Stimulated activated CD4-positive, alpha-beta T cell treated with anti-CD3 and anti-CD28 coated beads, Interleukin-1b, Interleukin-23, amount 100 ng/mL, for 1 hour (primary cell): ENCODE measurements at places on chromosomes 13 and 19.

GRCh38 chr19:35061583-35062373 is 20.3 kb downstream of the HPN start:
- DNase-seq = no peak

DNA sequence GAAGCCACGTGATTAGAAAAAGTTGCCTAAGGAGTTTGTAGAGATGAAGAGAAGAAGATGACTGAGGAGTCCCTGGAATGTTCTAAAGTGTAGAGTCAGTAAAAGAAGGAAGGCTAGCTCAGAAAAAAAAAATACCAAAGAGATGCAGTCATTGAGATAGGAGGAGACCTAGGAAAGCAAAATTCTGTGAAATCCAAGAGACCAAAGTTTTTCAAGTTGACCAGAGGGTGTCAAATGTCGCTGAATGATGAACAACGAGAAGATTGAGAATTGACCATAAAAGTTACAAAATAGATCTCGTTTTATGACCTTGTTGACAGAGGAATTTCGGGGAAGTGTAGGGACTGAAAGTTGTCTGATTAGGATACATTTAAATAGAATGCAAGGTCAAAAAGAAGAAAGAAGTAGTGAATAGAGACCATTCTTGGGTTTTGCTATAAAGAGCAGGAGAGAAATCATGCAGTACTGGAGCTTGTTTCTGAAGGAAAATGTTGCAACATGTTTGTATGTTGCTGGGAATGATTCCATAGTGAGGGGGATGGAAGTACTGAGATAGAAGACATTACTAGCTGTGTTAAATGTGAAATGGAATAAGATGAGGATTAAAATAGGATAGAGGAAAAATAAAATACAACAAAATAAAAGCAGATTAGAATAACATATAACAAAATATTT is 30.2 kb upstream of the HTR2A start:
- no peak for DNase-seq

DNA sequence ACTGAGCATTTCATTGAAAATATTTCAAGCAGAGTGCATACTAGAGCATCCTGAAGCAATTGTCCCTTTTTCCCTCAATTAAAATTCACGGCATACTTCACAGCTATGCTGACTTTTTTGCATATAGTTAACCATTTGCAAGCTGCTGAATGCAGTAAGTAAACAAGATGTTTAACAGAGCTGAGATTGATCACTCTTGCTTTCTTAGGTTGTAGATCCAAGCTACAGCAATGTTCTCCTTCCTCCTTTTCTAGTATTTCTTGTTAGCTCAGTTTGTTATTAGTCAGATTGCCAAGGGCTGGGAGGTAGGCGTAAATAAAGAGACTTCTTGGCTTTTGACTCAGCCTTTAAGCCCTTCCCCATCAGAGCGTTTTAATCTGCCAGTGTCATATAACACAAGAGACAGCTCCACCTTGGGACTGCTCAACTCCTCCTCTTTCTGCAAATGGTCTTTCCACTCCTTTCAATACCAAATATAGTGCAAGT is at the start of gene SLITRK6:
TSS of gene SLITRK6 (minus strand) at position 323 of the 486 bp plus-strand sequence. CDS start 2,911 bp downstream, outside the sequence.
- no peak for DNase-seq

- peak; percentile 94 for DNase-seq
Observed at GRCh38 chr19:4123615-4124568, at the start of gene MAP2K2. TSS of gene MAP2K2 (minus strand) at chr19:4124122. CDS start at chr19:4123875, 247 bp downstream.

- DNase-seq = no peak
Observed at GRCh38 chr13:91553584-91553983, 155.2 kb downstream of the GPC5 start.

DNA sequence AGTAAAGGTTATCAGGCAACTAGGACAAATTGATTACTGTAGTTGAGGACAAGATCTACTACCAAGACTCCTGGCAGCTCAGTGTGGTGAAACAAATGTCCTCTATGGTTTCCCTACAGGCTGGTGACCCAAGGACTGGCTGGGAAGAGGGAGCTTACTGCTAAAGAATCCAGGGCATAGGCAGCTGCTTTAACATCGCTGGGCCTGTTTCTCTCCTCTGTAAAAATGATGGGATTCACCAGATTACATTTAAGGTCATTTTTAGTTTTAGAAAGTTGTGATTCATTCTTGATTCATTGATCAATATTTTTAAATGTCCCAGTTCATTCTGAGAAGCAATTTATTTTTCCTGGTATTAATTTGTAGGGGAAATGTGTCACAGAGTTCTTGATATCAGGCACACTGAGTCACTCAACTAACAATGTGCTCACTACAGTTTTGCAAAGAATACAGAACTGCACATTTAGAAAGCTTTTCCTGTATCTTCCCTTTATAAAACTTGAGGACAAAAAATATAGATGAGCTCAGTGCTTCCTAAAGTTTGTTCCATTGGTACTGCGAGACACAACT is 19.6 kb upstream of the FAM124A start:
- no peak for DNase-seq

DNA sequence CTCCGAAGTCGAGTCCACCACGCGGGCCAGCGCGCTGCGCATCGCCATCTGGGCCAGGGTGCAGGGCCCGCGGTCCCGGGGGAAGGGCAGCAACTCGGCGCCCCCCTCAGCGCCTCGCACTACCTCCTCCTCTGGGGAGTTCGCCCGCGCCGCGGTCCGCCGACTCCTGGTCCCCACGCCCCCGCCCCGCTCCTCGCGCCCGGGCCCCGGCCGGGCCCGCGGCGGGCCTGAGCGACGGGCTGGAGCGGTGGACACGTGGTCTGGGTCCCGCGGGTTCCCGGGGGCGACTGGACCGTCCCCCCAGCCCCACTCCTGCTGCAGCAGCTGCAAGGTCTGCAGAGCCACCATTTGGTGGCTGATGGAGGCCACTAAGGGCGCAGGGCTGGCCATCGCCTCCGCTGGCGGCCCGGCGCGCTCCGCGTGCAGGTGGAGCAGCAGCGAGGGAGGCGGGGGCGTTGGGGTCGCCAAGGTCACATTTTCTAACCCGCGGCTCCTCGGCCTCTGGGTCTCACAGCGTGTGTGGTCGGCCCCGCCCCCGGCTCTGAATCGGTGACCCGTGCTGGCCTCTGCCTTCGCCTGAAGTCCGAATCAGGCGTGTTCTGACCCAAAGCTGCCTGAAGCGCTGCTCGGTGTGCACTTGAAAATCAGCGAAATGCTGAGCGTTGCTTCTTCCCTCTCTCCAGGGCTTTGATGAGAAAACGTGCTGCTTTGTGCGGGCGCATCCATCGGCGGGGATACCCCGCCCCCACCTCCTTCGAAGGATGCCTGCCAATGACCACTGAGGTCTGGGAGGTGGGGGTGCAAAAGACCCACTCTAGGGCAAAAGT is at the start of gene DLEU7:
TSS of gene DLEU7 (minus strand) at position 436 of the 827 bp plus-strand sequence. CDS start at position 390, 46 bp downstream.
- DNase-seq = no peak

GRCh38 chr19:18364826-18365528 is 21.0 kb upstream of the GDF15 start:
- DNase-seq = no peak
